ENCODE measurements at places on chromosomes 12 and 14.

DNA sequence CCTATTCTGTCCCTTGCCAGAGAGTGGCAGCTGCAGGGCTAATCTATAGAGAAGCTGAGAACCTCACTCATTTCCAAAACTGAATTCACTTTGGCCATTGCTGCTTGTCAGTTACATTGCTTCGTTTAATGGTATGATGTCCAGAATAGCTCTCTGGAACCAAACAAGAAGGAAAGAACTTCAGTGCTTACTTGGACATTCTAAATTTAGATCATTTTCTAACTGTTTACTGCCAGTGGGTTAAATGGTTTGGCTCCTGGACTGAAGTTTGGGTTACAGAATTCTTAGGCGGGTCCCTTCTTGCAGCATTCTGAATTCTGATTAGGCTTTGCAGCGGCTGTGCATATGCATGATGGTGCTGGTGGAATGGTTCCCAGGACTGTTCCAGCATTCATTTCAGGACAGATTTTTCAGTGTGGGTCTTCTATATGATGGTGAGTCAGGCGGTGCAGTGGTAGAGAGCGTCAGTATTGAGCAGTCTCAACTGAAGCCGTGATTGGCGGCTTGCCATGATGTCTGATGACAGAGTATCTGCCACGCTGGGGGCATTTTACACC, 148.7 kb downstream of the DYRK2 start:
- DNase-seq: no peak

- no peak for DNase-seq
Observed at GRCh38 chr12:115504306-115505290, 772.9 kb downstream of the MED13L start.

DNA sequence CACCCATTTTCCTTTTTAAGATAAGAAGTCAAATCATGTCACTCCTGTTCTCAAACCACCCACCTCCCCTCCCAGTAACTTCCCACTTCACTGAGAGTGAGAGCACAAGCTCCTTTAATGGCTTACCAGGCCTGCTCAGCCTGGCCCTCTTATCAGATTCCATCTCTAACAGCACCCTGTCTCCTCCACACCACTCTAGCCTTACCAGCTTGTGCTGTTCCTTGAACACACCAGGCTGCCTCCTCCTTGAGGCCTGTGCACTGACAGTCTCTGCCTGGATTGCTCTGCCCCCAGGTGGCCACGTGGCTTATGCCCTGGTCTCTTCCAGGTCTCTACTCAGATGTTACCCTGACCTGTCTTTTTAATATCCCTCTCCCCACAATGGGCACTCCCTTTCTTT, 40.1 kb upstream of the EVL start:
- DNase-seq: no peak

- DNase-seq: no peak
Observed at GRCh38 chr12:126890097-126890496, 1376.9 kb upstream of the TMEM132C start.

DNA sequence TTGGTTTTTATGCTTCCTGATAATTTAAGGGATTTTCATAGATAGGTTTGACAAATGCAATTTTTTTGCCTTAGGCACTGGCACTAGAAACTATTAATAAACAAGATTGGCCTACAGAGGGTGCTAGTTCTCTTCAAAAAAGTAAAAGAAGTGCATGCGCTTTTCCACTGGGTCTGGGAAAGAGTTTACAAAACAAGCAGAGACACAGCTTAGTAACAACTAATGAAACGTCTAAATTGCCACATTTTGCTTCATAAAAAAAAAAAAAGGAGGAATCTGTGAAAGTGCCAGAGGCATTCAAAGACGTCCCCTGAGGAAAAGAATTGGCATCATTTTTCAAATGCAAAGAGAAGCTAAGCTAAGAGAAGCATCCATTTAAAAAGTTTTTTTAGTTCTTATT, 58.3 kb upstream of the EEA1 start:
- peak; percentile 77 for DNase-seq

DNA sequence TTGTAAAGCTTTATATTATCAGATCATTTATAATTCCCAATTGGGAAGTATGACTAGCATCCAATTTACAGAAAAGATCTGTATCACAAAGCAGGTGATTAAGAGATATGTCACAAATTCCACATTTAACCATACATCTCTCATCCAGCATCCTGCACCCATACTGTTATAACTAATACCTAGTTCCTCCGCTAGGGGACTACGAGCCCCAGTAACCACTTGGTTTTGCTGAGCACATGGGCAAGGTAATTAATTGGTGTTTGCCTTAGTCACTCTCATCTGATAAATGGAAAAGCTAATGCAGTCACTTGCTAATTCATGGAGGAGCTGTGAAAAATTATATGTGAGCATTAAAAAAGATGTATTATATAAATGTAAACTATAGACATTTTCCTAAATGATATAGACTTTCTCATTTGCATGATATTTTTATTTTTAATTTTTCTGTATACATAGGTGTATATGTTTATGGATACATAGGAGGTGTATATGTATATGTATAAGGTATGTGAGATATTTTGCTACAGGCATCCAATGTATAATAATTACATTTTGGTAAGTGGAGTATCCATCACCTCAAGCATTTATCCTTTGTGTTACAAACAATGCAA, 1031.8 kb downstream of the GALC start:
- DNase-seq: no peak

DNA sequence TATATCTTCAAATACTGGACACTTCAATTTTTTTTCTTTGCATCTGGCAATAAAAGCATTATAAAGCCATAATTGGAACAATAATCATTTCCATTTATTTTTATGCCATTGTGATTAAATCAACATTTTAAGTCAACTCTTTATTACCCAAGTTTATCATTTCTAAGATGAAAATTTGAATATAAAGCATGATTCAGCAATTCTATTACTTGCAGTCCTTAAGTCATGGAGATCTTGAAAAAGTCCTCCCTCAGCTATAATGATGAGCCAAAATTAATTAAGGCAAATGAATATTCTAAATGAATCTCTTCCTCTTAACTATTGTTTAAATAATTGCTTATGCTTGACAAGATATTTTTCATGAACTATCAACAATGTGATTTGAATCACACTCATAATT, 65.7 kb downstream of the LIN7A start:
- no peak for DNase-seq

- no peak for DNase-seq
Observed at GRCh38 chr14:100609331-100609870, 22.2 kb upstream of the BEGAIN start.

DNA sequence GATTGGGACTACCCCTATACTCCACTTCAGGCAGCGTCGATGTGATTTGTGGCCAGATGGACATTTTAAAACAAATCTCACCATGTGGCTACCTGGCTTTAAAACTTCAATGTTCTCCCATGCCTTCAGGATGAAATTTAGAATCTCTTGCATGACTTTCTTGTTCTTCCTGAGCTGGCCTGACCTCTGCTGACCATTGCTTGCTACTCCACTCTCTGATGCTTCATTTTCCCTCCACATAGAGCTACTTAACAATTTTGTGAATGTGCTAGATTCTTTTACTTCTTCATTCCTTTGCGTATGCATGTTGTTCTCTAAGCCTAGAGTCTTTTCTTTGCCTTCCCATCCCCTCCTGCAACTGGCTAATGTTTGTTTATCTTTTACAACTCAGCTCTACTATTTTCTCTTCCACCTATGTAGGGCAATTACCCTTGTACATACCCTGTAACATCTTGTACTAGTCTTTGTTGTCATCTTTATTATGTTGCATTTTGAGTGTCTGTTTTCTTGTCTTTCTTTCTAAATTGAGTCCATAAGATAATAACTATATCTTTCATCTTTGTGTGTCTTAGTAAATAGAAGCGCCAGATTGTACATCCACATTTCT, 41.2 kb downstream of the YLPM1 start:
- no peak for DNase-seq

All from NCI-H774 (cell line).